ENCODE measurements at places on chromosomes 2 and 18.

GRCh38 chr18:9428862-9429661 is 46.3 kb upstream of the RALBP1 start:
- DNase-seq, result no peak

DNA sequence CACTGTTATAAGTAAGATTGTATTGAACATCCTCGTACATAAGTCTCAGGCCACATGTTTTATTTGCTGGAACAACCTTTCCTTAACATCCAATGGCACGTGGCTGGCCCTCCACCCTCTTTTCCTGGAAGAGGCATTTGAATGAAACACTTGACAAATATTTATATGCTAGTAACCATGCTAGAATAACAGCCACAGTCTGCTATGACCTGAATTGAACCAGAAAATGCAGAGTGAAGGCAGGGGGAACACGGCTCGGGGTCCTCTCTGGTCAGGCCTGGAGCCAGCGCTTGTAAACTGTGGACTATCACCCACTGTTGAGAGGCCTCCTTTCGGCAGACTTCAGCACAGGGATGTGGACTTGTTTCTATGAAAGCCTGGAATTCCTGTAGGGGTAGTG is 198.2 kb upstream of the COPS8 start:
- DNase-seq, result no peak

GRCh38 chr2:224041554-224041953 is 2.5 kb upstream of the SERPINE2 start:
- DNase-seq, result no peak

- no peak for DNase-seq
These were observed 2.0 kb upstream of the ZNF516 start for GRCh38 chr18:76497021-76497420.

GRCh38 chr2:237315170-237315828 is 98.7 kb downstream of the COL6A3 start:
- DNase-seq, result peak; percentile 54

- no peak for DNase-seq
These were observed 23.6 kb downstream of the ANKRD44 start for GRCh38 chr2:197286805-197287595.

All from left lobe of liver (tissue), 2 donors.